CD4-positive, alpha-beta T cell treated with Interleukin-2 at 100 ng/mL for 4 hours (primary cell): ENCODE measurements at places on chromosomes 2 and 18.

DNA sequence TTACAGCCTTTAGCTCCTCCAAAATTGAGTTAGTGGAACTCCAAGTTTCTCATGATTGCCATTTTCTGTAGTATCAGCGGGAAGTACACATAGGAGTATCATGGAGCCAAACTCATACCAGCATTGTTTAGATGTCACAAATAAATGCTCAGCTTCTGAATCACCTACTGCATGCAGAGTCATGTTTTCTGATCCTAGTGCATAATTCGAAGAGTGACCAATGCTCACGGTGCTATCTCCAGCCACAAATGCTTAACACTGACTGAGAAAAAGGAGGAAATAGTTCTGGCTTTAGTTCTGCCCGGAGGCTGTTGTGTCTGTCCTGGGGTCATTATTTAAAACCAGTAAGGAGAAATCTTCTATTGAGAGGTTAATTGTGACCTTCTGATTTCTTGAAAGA is 45.4 kb upstream of the LRATD1 start:
- DNase-seq = no peak

GRCh38 chr18:26919627-26920026 is 54.1 kb upstream of the AQP4 start:
- no peak for DNase-seq

DNA sequence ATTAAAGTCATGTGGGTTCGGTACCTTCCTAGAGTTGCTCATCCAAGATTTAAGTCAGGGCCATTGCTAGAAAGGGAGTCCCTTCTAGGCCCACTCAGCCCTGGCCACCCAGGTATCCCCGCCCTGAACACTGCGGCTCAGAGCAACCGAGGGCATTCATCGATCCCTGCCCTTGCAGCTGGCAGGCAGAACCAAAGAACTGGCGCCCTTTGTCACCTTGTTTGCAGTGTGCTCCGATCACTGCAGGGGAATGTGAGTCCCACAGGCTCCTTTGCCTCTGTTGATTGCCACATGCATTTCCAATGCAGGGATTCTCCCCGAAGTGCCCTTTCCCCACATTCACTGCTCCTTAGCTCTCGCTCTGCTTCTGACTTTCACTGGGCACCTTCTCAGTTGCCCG is 108.5 kb downstream of the CMPK2 start:
- DNase-seq = no peak

DNA sequence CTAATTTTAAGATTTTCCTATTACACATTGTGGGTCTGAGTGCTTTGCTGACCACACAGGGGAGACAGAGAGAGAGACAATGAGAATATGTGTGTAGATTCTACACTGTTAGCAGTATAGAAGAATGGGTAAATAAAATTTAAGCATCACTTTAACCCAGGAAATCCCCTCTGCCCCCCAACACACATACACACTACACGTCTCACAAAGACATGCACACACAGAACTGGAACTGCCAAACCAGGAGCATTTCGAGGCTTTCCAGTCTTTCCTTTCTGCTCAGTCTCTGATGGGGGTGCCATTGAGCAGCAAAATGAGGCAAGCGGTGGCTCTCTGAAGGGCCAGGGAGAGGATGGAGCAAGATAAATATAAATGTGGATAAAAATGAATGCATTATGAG is 2.5 kb downstream of the MERTK start:
- no peak for DNase-seq

DNA sequence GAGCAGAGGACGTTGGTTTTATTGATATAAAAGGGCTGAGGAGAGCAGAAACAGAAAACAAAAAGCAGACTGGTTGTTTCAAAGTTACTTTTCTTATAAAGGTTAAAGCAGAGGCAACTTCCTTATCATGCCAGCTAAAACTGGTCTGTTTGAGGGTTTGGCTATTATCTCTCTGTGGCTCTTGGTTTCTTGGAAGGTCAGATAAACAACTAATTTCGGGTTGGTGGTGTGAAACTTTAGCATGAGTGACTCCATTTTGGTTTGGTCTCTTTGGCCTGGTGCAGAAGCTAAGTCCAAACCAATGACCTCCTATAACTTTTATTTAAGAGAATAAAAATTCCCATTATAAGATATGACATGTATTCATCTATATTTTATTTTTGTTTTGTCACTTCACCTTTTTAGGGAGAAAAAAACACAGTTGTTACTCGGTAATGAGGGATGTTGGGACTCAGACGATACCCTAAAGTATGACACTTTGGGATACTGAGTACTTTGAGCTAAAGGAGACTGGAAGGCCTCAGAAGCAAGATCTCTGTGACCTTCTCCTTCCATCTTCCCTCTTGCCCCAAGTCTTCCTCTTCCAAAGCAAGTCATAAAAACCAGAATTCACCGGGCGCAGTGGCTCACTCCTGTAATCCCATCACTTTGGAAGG is 23.3 kb downstream of the TNFAIP6 start:
- DNase-seq = no peak

GRCh38 chr2:110662560-110662959 is 15.3 kb downstream of the BUB1 start:
- DNase-seq = no peak

- no peak for DNase-seq
These were observed 9.1 kb upstream of the TMEFF2 start for GRCh38 chr2:192203876-192204275.

GRCh38 chr2:151269798-151270568 is 8.3 kb upstream of the RBM43 start:
- no peak for DNase-seq

DNA sequence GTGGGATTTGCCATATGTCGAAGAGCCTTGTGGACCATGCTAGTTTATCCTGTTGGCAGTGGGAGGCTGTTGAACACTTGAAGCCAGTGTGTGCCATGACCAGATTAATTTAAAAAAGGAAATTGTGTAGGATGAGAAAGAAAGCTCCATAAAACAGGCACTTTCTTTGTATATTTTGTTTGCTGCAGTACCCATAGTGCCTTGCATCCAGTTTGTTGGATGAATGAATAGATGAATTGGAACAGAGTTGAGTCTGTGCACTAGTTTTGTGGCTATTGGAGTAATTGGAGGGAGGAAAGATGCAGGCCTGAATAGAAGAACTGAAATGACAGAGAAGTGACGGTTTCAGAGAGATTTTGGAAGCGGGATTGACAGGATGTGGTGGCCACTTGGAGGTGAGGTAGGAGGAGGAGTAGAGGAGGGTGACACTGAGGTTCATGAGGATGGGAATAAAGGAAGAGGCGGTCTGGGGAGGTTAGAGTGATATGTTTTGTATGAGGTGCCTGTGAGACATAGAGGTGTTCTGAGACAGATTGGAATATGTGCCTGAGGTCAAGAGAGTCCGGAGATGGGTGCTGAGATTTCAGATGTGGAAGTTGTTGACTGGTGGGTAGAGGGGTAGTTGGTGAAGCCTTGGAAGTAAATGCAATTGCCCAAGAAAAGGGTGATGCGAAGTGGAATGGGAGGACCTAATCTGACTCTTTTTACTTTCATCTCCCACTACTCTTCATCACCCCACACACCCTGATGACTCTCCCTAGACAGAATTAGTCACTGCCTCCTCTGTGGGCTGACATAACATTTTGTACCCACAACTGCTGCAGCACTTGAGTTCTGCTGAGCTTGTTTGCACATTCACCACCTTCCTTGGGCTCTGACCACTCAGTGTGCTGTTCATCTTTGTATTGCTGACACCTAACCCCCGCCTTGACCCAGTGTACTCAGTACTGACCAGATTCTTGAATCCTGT is 5.1 kb downstream of the DGUOK start:
- peak; percentile 58 for DNase-seq

- DNase-seq = no peak
These were observed 364.8 kb upstream of the SLC14A2 start for GRCh38 chr18:45250479-45250878.

GRCh38 chr2:41698678-41699422 is 349.0 kb upstream of the PKDCC start:
- no peak for DNase-seq

GRCh38 chr2:117271631-117272030 is 542.9 kb upstream of the DDX18 start:
- no peak for DNase-seq

DNA sequence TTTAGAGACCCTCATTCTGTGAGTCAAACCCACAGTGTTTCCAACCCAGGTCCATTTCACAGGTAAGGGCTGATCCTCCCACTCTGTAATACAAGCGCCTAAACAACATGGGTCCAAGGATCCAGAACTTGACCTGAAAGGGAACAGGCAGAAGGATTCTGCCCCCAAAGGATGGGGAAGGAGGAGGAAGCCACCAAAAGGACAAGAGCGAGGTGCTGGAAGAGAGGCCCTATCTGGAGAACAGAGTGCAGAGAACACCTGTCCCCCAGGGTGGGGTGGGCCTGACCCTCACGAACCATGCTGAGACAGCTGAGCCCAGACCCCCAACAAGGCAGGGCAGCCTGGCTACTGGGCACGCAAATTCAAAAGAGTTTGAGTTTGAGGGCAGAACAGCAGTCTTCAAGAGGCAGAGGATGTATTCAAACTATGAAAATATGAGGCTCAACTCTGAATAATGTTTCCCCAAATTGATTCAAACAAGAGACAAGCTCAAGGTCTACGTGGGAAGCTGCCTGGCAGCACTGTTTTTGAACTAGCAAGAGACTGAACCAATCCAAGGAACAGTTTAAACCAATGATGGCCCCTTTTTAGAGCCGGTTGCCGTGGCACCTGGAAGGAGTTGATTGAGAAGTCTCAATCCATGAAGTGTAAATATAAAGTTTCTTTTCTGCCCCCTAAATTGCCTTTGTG is 212.7 kb downstream of the ALPK2 start:
- DNase-seq = no peak

DNA sequence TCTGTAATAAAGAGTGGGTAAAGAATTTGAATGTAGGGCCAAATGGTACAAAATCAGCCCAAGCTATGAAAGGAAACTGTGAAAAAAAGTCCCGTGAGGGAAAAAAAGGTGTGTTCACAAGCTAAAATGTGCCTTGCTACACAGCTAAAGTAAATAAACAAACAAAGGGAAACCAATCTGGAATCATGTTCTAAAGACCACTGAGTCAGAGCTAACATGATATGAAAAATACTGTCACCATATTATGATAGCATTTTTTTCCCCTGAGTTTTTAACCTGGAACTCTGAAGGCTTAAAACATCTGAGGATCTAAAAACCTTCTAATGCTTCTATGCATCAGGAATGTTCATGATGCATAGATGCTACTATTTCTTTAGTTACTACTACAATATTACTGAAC is 58.8 kb downstream of the SCN1A start:
- no peak for DNase-seq

DNA sequence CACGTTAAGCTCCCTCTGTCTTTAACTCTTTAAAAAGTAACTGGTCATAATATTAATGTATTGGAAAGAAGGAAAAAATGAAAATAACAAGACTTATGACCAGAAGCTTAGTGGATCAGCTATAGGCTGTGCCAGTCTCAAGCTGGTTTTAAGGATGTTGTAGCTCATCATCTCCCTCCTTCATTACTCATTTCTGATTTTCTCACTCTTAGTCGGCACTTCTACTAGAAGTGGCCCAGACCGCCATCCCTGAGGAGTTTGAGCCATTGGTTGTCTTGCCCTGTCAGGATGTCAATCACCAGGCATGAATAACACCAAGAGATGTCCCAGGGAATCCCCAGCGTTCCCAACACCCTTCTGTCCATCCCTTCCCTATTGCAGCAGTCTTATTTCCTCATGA is 151.5 kb downstream of the ASXL3 start:
- DNase-seq = no peak

GRCh38 chr2:241846406-241846805 is 12.3 kb downstream of the PDCD1 start:
- DNase-seq = no peak

GRCh38 chr18:13541621-13542519 is 184.5 kb downstream of the FAM210A start:
- DNase-seq = no peak

- no peak for DNase-seq
These were observed 909 bp upstream of the NRXN1 start for GRCh38 chr2:51032751-51033330.

- no peak for DNase-seq
These were observed 11.1 kb upstream of the CUL3 start for GRCh38 chr2:224596289-224596688.

- no peak for DNase-seq
These were observed 63.2 kb downstream of the GNAL start for GRCh38 chr18:11752116-11752911.

GRCh38 chr18:77168811-77169311 is 36.3 kb upstream of the MBP start:
- DNase-seq = no peak

DNA sequence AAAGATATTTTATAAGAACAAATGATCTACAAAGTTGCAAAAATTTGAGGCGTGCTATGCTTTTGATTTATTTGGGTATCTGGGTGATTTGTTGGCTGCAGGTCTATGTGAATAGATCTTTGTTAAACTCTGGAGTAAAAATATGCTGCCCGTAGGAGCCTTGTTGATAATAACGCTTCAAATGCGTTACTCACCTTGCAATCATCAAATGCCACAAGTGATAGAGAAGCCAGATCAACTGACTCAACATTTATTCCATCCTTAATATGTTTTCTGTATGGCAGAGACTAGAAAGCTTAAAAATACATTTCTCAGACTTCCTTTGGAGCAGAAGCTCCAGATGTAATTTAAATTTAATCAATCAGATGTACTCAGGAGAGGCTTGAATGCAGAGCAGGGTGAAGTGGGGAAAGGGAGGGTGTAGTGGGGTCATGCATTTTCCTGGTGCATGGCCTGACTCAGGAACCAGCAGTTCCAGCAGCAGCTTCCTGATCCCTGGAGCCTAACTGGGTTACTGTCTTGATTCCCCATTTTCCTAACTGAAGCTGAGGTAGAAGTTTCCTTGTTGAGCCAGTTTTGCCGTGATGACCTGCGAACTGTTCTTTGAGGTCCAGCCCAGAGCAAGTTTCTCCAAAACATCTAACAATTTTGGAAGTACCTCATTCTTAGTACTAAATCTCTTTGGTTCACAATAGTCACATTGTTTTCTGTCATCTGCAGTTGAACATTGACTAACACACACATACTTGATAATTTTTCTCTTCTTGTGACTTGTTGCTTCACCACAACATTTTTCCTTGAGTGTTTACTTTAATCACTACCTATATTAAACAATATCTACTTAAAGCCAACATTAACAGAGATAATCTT is 284.7 kb upstream of the CWC22 start:
- DNase-seq = no peak

DNA sequence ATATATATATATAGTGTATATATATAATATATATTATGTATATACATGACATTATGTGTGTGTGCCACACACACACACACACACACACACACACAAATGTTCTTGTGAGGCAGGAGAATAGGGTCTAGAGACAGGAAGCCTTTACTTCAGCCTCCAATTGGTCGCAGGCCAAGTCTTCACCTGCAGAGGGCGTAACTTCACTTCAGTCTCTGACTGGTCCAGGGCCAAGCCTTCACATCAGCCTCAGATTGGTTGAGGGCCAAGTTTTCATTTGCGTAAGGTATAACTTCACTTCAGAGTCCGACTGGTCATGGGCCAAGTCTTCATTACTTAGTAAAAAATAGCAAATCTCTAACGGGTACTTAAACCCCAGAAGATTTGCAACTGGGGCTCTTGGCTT is 13.2 kb upstream of the SS18 start:
- peak; percentile 35 for DNase-seq

DNA sequence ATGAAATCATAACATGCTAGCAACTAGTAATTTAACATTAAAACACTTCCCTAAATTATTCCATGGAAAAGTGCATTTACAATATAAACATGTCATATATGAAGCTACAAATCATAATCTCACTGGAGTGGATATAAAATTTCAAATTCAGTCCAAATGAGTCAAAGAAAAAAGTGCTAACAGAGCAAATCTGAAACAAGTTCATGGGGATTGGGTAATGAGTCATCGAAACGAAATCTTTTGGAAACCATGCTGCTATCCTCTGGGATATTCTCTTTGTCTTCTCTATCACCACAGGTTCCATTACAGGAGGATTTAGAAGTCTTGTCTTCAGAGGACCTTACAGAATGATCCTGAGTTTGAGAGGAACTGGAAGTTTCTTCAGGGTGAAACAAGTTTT is 34.1 kb downstream of the STK17B start:
- no peak for DNase-seq
